Midbrain (tissue), 1 donor: ENCODE measurements at places on chromosomes 11 and 22.

GRCh38 chr22:17149076-17149815 lies 9.8 kb downstream of the HDHD5 start:
- no peak for DNase-seq

GRCh38 chr11:2100361-2101170 lies 38.6 kb downstream of the IGF2 start:
- no peak for DNase-seq

GRCh38 chr11:41950470-41951143 lies 491.2 kb upstream of the LRRC4C start:
- DNase-seq = no peak

DNA sequence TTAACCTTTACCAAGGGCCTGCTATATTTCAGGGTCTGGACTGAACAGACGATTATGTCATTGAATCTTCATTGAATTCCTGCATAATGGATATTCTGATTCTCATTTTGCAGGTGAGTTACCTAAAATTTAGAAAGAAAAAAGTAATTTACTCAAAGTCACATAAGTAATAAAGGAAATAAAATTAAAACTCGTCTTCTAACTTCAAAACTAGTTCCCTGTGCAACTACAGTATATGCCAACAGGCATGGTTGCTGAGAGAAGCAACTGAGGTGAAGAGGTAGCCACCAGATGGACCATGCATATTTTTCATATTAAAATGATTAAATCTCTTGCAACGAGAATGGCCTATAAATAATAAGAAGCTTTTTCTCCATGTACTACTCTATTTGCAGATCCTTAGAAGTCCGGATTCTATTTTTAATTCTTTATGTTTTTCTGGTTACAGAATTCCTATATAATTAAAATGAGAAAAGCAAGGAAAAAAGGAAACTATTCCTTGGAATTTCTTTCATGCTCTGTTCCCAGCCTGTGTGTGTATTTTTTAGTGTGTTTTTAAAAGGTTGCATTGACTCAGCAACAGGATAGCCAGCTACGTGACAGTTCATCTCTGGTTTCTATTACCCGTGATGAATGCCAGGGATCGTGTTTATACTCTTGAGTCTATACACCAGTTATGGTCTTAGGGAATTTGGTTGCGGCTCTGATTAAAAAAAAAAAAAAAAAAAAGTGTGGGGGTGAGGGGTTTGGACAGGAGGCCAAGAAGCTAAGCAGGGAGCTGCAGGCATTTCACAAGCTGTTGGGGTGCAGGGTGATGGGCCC lies 186.8 kb downstream of the ETS1 start:
- no peak for DNase-seq

DNA sequence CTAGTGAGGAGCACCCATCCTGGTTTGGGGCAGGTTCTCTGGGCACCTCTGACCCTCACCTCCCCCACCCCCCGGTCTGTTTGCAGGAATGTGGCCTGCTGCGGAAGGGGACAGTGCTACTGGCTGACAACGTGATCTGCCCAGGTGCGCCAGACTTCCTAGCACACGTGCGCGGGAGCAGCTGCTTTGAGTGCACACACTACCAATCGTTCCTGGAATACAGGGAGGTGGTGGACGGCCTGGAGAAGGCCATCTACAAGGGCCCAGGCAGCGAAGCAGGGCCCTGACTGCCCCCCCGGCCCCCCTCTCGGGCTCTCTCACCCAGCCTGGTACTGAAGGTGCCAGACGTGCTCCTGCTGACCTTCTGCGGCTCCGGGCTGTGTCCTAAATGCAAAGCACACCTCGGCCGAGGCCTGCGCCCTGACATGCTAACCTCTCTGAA lies 26.9 kb upstream of the TXNRD2 start:
- no peak for DNase-seq

- no peak for DNase-seq
Measured at GRCh38 chr11:3109434-3109833, 52.2 kb upstream of the CARS1 start.

- peak; percentile 61 for DNase-seq
Measured at GRCh38 chr11:125494974-125495725, 915 bp downstream of the FEZ1 start.

DNA sequence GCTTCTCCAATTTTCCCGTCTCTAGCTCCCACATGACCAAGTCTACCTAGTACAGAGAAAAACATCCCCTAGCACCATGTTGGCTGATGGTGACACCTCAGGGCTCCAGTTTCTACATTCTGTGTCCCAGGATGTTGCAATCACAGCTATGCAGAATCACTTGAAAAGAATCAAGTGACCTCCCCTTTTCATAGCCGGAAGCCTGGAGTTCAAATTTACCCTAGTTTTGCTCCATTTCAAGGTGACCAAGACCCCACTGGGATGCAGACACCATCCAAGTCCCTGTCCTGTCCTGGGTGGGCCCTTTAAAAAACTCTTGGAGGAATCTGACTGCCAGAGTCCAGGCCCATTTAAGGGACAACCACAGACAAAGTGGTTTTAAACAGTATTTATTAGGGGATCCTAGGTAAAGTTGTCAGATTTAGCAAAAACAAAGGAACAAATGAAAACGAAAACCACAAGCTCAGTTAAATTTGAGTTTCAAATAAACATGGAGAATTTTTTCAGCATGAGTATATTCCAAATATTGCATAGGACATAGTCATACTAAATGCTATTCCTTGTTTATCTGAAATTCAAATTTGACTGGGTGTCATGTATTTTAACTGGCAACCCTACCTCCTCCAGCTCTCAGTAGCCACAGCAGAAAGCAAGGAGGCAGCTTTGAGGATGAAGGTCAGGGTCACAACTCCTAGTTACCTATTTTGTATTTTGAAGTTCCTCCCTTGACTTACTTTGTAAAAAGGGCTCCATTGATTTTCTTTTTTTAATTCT lies 52.4 kb downstream of the MIAT start:
- DNase-seq = no peak

- no peak for DNase-seq
Measured at GRCh38 chr11:126512741-126513715, 157.5 kb downstream of the ST3GAL4 start.

DNA sequence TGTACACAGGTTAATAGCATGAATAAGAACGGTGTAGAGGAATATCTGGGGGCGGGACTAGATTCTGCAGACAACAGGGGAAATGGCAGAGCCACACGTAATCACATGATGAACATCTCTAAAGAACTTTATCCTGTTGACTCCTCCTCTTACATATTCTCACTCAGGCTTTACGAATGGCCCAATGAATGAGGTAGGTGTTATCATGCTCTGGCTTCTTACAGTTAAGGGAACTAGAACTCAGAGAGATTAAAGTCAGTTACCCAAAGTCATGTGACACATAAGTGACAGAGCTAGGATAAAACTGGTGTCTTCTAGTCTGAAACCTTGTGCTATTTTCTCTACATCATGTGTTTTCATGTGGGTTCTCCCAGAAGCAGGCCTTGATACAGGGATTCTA lies 49.0 kb upstream of the BMAL1 start:
- no peak for DNase-seq

DNA sequence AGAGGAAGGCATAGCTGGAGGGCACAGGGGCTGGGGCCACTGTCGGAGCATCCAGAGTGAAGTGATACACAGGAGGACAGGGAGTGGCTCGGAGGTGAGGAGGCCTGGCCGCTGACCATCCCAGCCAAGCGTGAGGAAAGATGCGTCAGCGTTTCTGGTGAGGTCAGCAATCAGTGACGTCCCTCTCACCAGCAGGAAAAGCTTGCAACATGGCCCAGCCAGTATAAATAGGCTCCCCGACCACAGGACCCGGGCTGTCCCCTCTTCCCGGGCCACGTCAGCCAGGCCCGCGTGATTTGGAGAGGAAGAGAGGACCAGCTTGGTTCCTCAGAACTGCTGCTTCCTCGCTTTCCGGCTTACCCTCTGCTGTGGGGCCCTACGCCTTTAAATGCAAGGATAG lies 4.2 kb upstream of the OSM start:
- peak; percentile 47 for DNase-seq

DNA sequence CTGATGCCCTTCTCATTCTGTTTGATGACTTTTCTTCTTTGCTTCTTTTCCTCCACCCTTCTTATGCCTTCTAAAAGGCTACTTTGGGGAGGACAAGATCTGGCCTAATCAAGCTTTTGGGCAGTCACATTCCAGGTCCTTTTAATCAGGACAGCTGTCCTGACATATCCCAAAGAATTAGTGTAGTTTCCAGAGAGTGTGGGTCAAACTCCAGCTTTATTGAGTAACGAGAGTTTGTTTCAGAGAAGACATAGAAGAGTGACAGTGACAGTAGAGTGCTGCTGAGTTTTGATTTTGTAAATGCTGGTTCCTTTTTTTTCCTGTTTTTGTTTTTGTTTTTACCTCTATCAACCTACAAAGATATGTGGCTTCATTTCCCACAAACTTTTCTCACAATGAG lies 158.4 kb upstream of the SESN3 start:
- no peak for DNase-seq

DNA sequence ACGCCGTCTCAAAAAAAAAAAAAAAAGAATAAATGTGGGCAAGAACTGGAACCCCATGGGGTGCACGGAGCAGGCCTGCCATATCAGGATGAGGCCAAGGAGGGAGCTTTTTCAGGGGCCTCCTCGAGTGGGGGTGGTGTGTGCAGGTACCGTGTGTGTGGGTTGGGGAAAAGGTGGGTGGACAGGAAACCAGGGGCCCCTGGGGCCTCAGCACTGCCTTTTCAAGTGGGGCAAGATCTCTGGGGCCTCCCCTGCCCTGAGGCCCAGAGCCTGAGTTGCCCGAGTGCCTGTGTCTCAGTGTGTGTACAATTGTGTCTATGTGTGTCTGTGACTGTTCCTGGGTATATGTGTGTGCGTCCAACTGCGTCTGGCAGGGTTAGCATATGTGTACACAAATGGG lies 23.8 kb downstream of the TEF start:
- no peak for DNase-seq

DNA sequence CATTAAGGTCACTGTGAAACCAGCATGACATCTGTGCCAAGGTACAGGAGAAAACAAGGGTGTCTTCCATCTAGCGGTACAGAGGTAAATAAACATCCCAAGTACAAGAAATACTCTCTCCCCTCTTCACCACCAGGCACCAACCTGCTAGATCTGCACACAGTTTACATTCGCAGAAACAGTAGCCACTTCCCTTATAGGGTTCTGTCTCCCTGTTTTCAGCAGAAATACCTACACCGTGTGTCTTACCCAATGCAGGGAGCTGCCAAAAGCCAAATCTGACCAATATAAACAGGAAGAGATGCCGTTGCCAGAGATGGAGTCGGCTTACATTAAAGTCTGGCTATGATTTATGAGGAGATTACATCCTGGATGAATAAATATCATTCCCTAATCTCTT lies 1.2 kb downstream of the SCN4B start:
- DNase-seq = no peak

- no peak for DNase-seq
Measured at GRCh38 chr11:8177136-8177535, 8.3 kb upstream of the RIC3 start.

DNA sequence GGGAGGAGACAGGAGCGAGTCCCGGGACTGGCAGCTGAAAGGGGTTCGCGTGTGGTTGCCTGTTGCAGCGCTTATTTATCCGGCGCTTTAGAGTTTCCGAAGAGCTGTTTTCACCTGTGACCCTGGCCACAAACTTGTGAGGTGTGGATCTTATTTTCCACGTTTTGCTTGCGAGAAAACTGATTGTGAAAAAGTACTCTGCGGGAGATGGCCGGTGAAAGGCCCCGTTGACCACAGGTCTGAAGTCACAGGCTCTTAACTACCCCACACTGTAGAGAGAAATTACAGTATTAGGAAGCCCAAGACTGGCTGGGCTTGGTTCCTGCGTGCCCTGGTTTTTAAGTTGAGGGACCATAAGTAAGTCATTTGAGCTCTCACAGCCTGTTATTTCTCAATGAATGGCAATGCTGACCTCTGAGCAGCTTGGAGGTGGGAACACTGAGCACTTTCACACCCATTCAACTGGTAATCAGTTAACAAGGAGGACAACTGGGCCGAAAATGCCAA lies 379 bp upstream of the RAB38 start:
- DNase-seq = no peak

DNA sequence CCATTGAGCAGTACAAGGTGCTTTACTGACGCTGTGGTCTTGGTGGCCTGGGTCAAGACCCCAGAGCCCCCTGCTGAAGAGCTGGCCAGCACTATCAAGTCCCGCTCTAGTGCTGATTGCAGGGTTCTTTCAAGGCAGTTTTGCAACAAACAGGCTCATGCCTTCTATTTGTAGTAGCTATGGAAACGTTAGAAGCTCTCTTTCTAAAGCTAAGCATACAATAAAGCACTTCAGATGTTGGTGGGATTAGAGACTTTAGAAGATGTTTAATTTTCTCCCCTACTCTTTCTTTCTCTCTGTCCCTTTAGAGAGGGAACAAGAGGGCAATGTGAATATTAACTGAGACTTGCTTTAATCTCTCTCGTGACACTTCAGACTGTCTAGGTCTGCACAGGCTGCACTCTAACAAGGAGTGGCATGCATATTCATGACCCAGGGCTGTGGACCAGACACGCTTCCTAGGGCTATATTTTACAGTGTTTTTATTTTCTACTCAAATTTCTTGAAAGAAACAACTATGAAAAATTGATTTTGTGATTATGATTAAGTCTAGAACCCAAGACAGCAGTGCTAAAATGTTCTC lies 138.6 kb downstream of the WNT7B start:
- DNase-seq = no peak

DNA sequence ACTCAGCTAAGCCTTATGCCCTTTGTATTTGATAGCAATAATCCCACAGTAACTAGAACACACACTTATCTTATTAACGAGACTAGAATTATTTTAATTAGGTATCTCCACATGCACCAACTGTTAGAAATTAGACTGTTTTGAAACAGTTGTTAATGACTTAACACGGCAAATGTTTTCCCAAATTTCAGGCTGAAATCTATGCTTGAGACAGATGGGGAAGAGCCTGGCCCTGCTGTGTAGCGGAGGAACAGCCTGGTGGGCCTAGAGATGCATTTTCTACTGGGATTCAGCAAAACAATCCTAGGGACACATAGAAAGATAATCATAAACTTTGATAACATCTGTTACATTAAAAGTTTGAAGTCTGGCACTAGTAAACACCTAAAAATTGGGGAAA lies 273.4 kb downstream of the TTC28 start:
- no peak for DNase-seq

- no peak for DNase-seq
Measured at GRCh38 chr11:45737056-45737455, 67.9 kb upstream of the SLC35C1 start.

- no peak for DNase-seq
Measured at GRCh38 chr11:114017723-114018122, 41.8 kb upstream of the ZBTB16 start.

DNA sequence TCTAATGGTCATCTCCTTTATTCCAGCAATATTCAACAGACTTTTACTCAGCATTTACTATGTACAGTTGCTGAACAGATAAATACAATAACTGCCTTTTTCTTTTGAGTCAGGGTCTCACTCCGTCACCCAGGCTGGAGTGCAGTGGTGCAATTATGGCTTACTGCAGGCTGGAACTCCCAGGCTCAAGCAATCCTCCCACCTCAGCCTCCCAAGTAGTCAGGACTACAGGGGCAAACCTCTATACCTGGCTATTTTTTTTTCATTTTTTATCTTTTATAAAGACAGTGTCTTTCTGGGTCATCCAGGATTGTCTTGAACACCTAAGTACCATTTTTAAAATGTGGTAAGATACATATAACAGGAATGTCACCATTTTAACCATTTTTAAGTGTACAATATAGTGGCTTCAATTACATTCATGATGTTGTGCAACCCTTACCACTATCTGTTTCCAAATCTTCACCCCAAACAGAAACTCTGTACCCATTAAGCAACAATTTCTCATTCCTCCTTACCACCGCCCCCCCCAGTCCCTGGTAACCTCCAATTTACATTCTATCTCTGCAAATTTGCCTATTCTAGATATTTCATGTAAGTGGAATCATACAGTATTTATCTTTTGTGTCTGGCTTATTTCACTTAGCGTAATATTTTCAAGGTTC lies 67.8 kb downstream of the MIAT start:
- no peak for DNase-seq

- DNase-seq = no peak
Measured at GRCh38 chr11:7019500-7020182, 505 bp downstream of the ZNF214 start.
